MCF 10A (cell line): ENCODE measurements at places on chromosomes 11 and 22.

GRCh38 chr11:133355095-133355494, 177.2 kb downstream of the OPCML start:
- DNase-seq = no peak

- DNase-seq = no peak
Observed at GRCh38 chr11:60835534-60835846, 6.4 kb upstream of the CCDC86 start.

- DNase-seq = peak; percentile 75
Observed at GRCh38 chr11:45872651-45873356, 12.6 kb upstream of the MAPK8IP1 start.

DNA sequence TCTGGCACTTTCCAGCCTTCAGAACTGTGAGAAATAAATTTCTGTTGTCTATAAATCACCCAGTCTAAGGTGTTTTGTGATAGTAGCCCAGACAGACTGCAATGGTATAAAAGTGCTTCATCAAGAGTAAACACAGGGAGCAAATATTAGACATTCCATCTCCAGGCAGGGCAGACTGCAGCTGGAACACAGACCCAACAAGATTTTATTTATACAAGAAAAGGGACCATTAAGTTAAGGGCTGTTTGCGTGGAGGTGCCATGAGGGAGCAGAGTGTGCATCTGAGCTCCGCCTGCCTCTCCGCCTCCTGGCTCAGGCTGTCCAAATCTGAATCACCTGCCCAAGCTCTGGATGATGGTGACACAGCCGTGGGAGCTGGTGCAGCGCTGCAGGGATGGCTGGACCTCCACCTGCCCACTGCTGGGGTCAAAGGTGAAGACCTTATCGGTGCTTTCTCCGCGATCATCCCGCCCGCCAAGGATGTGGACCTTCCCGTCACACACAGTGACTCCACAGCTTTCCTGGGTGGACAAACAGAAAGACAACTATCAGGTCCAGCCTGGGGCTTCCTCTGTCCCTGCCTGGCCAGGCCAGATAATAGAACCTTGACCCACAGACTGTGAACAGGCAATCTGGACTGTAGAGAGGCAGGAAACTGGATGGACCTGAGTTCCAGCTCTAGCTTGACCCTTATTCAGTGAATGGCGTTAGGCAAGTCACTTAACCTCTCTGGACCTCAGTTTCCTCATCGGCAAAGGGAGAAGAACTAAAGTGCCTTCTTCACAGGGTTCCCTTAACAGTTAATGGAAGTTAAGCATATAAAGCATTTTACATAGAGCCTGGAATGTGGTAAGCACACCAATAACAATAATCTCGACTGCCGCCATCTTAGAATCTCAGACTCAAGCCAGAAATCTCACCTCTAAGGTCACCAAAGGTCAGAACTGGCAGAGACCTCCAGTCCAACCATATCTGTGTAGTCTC, 10.5 kb downstream of the KLHL35 start:
- no peak for DNase-seq

- DNase-seq = peak; percentile 10
Observed at GRCh38 chr11:107882095-107882820, 23.7 kb upstream of the SLC35F2 start.

GRCh38 chr22:49958366-49958921, 2.1 kb upstream of the PIM3 start:
- no peak for DNase-seq

DNA sequence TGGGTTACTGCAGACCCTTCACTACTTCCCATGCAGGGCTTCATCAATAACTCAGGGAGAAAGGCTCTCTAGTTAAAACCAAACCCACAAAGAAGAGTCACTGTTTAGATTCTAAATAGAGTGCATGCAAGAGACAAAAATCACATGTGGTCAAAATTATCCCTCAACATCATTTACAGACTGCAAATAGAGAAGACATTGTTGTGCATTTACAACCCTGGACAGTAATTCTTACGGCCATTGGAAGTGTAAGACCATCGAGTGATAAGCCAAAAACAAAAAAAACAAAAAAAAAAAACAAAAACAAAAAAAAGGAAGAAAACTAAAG, 93.4 kb downstream of the RASSF10 start:
- no peak for DNase-seq

DNA sequence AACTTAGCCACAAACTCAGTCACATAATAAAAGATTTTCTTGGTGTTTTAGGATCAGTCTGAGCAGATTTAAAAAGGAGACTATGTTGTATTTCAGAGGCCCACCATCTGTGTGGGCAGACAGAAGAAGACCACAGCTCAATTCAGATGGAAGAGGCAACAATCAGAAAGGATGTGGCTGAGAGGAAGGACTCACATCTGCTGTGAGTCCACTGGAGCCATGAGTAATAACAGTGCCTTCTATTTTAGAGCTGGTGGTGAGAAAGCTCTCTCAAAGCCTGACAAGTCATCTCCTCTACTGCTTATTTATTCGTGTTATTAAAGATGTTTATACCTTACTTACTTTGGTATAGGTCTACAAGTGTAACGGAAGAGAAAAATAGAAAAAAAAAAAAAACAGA, 357.2 kb downstream of the OPCML start:
- no peak for DNase-seq

- no peak for DNase-seq
Observed at GRCh38 chr11:35933320-35933871, 10.5 kb upstream of the LDLRAD3 start.

- DNase-seq = no peak
Observed at GRCh38 chr22:21803811-21804249, 63.6 kb downstream of the MAPK1 start.

- no peak for DNase-seq
Observed at GRCh38 chr11:36308577-36308976, 12.5 kb downstream of the PRR5L start.

DNA sequence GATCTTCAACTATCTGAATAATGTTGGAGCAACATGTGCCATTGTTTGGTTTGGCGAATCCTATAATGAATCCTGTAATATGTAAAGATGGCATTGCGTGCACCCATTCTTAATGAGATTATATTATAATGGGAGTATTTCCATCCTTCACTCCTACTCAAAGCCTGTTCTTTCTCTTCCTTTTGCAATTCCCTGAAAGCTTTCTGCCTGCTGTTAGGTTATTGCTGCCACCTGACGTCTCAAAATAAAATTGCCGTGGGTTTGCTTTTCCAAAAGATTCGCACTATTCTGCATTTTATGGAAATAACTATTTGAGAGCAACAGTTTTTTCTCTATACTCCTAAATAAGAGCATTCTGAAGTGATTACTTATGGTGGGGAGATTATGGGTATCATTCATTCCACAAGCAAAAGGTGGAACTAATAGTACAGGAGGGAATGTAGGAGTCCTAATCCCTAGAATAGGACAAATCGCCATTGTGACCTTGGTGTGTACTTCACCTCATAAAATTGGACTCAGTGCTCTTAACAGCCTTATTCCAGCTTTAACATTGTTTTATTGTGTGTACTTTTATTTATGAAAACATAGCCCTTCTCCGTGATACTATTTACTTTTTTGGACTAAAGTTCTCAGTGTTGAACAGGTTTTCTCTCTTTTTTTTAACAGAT, 69.6 kb upstream of the ALKBH3 start:
- DNase-seq = no peak

GRCh38 chr11:57210781-57211180, 26.3 kb downstream of the APLNR start:
- no peak for DNase-seq
